ENCODE measurements at places on chromosomes 3 and 15.

- DNase-seq = no peak
Observed at GRCh38 chr3:43914269-43914668, 223.5 kb downstream of the ABHD5 start.

DNA sequence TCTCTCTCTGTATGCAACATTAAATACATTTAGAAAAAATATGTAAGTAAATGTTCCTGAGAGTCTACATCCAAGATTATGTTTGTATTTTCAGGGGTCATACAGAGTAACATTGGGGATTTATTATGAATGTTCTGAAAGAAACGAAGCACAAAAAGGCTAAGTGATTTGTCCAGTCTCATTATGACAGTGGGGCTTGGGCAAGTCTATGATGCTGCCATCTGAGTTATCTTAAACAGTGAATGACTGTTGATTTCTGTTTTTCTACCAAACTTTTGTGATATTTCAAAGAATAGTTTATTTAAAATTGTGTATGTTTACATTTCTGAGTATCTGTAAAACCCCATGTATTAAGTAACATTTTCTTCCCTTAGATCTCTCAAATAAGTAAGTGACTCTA is 481.2 kb upstream of the ZNF717 start:
- no peak for DNase-seq

- DNase-seq = no peak
Observed at GRCh38 chr15:77179541-77179998, 108.7 kb upstream of the TSPAN3 start.

- no peak for DNase-seq
Observed at GRCh38 chr3:162770551-162770950, 1273.9 kb downstream of the OTOL1 start.

GRCh38 chr3:135228201-135228600 is 433.1 kb downstream of the EPHB1 start:
- DNase-seq = no peak

- no peak for DNase-seq
Observed at GRCh38 chr15:58447271-58448010, 15.7 kb downstream of the LIPC start.
